Hair follicular keratinocyte (primary cell): ENCODE measurements at places on chromosomes 12 and 14. TPM values are rescaled to one million over a fixed set of nuclear protein-coding genes. Genes with fewer than 3 reads are reported as not detected.

FNTB gene
- total RNA-seq = 6.5 and 12.3 TPM in 2 replicates

NYNRIN gene
- 2.7 and 3.8 TPM in 2 replicates for total RNA-seq

NTF3 gene
- not detected in 2 replicates for total RNA-seq

KRT6B gene
- total RNA-seq = 883 and 1,696 TPM in 2 replicates

RPS6KL1 gene
- total RNA-seq = 2.1 and 3.3 TPM in 2 replicates

KRT72 gene
- total RNA-seq = not detected in 2 replicates

CCDC197 gene
- total RNA-seq = not detected in 2 replicates

PALS1 gene
- total RNA-seq = 10.3 and 11.9 TPM in 2 replicates

SLC6A12 gene
- total RNA-seq = not detected in 2 replicates

FSCB gene
- not detected in 2 replicates for total RNA-seq

IL23A gene
- total RNA-seq = 2.7 and 5.5 TPM in 2 replicates

KCNJ8 gene
- total RNA-seq = not detected in 2 replicates

RIC8B gene
- 3.8 and 6.8 TPM in 2 replicates for total RNA-seq

SIX6 gene
- not detected in 2 replicates for total RNA-seq

MYRFL gene
- 0.42 TPM in 1 of 2 replicates, not detected in the other for total RNA-seq

LMBR1L gene
- total RNA-seq = 10.8 and 25.9 TPM in 2 replicates

LMNTD1 gene
- not detected in 2 replicates for total RNA-seq

SPIC gene
- total RNA-seq = not detected in 2 replicates

KRT2 gene
- not detected in 2 replicates for total RNA-seq

HOXC11 gene
- 2.8 and 3.1 TPM in 2 replicates for total RNA-seq

KRT85 gene
- total RNA-seq = not detected in 2 replicates

FGF23 gene
- total RNA-seq = not detected in 2 replicates

CLEC4C gene
- not detected in 2 replicates for total RNA-seq

P2RX2 gene
- total RNA-seq = not detected in 2 replicates

ZNF605 gene
- total RNA-seq = 2.8 and 3.7 TPM in 2 replicates

AVPR1A gene
- total RNA-seq = not detected in 2 replicates

MYO1A gene
- total RNA-seq = not detected in 2 replicates

PLEKHG7 gene
- not detected in 2 replicates for total RNA-seq

LTB4R2 gene
- 37.0 and 42.9 TPM in 2 replicates for total RNA-seq

MYO1H gene
- not detected in 2 replicates for total RNA-seq

C3AR1 gene
- not detected in 2 replicates for total RNA-seq

RNASE3 gene
- total RNA-seq = not detected in 2 replicates

EID3 gene
- total RNA-seq = 0.78 and 1.1 TPM in 2 replicates

KCNH3 gene
- 0.39 TPM in 1 of 2 replicates, not detected in the other for total RNA-seq

MYL2 gene
- not detected in 2 replicates for total RNA-seq

GARIN6 gene
- total RNA-seq = not detected in 2 replicates

RD3L gene
- not detected in 2 replicates for total RNA-seq

AKAP6 gene
- 1.3 and 2.5 TPM in 2 replicates for total RNA-seq

TAC3 gene
- total RNA-seq = not detected in 2 replicates

SYT1 gene
- total RNA-seq = 1.9 and 4.1 TPM in 2 replicates

PXMP2 gene
- total RNA-seq = 40.2 and 44.5 TPM in 2 replicates

RAB2B gene
- 6.7 and 11.1 TPM in 2 replicates for total RNA-seq

CCDC175 gene
- not detected in 2 replicates for total RNA-seq

KRT3 gene
- not detected in 2 replicates for total RNA-seq

TSPAN9 gene
- 12.5 and 13.0 TPM in 2 replicates for total RNA-seq

MUCL1 gene
- total RNA-seq = not detected in 2 replicates

PLCZ1 gene
- total RNA-seq = not detected in 2 replicates

PTPRO gene
- total RNA-seq = 0.08 and 0.30 TPM in 2 replicates

TNFAIP2 gene
- total RNA-seq = 1.2 and 3.3 TPM in 2 replicates

AJUBA gene
- total RNA-seq = 144 and 157 TPM in 2 replicates

C12orf54 gene
- 2.5 and 3.7 TPM in 2 replicates for total RNA-seq

STYK1 gene
- 1.2 and 2.1 TPM in 2 replicates for total RNA-seq

DBX2 gene
- total RNA-seq = not detected in 2 replicates

METTL17 gene
- total RNA-seq = 81.8 and 83.8 TPM in 2 replicates

HELB gene
- total RNA-seq = 1.8 and 2.2 TPM in 2 replicates

CCDC177 gene
- total RNA-seq = not detected in 2 replicates

FCF1 gene
- 18.9 and 22.2 TPM in 2 replicates for total RNA-seq

DEPDC4 gene
- 0.62 and 2.3 TPM in 2 replicates for total RNA-seq

PLA2G1B gene
- not detected in 2 replicates for total RNA-seq
